Hindlimb muscle (tissue), 1 donor: ENCODE measurements at places on chromosomes 1 and 21. TPM values are rescaled to one million over a fixed set of nuclear protein-coding genes. Genes with fewer than 3 reads are reported as not detected.

Gene FAM167B
- 7.6 TPM for polyA plus RNA-seq

Gene TUFT1
- polyA plus RNA-seq = 8.8 TPM

Gene PGLYRP3
- not detected for polyA plus RNA-seq

Gene PALMD
- polyA plus RNA-seq = 106 TPM

Gene SPRR4
- not detected for polyA plus RNA-seq

Gene RORC
- 11.8 TPM for polyA plus RNA-seq

Gene ADAMTS1
- 15.0 TPM for polyA plus RNA-seq

Gene PKLR
- 0.37 TPM for polyA plus RNA-seq

Gene COL24A1
- polyA plus RNA-seq = 3.8 TPM

Gene MAEL
- 0.99 TPM for polyA plus RNA-seq

Gene NUAK2
- 0.71 TPM for polyA plus RNA-seq

Gene DEPDC1
- 5.3 TPM for polyA plus RNA-seq

Gene PCP4L1
- polyA plus RNA-seq = 0.23 TPM

Gene CERS2
- 69.0 TPM for polyA plus RNA-seq

Gene GPR3
- polyA plus RNA-seq = 0.49 TPM

Gene CYYR1
- polyA plus RNA-seq = 16.7 TPM

Gene OVAAL
- not detected for polyA plus RNA-seq

Gene GCSAML
- 0.15 TPM for polyA plus RNA-seq
